ENCODE measurements at places on chromosomes 1 and 21.

DNA sequence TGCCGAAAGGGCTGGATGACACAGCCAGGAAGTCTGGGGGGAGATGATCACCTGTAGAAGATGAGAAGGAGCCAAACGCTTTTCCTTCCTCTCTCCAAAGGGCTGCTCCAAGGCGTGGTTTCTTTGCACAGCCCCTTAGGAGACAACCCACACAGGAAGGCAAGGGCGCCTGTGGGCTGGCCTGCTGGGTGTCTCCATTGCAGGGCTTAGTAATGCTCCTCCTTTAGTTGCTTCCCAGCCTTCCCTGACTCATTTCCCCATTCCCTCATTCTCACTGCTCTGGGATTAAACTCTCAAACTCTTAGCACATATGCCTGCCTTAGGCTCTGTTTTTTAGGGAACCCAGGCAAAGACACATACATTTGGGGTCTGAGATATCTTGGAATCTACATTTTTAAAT, 1.7 kb upstream of the CLCA1 start:
- no peak for DNase-seq

- no peak for DNase-seq
Measured at GRCh38 chr1:183273300-183273699, 87.2 kb downstream of the LAMC2 start.

DNA sequence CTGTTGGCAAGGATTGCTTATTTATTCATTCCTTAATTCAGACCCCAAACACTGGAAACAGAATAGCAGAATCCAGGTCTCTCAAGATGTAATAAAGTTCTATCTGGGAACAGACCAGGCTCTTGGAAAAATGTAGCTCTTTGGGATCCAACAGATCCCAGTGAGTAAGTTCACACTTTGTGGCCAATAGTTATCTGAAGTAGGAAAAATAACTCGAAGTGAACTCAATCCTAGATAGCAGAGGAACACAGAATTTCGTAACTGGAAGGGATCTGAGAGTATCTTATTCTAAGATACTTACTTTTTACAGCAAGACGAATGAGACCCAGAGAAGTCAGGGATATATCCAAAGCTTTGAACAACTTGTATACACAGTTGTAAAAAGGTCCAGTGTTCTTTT, 150.7 kb upstream of the CD34 start:
- DNase-seq, result no peak

DNA sequence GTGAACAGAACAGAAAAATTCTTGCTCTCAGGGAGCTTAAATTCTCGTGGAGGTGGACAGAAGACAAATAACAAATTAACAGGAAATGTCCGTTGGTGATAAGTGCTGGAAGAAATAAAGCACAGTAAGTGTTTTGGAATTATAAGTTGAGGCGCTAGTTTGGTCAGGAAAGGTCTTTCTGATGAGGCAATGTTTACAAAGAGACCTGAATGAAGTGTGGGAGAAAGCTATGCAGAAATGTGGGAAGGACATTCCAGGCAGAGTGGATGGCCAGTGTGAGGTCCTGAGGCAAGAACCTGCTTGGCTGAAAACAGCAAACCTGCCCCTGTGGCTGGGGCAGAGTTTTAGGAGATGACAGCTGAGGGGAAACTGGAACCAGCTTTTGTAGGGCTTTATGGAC, 23.3 kb downstream of the NGF start:
- no peak for DNase-seq

- DNase-seq, result no peak
Measured at GRCh38 chr1:113912594-113913311, 7.6 kb downstream of the DCLRE1B start.

- DNase-seq, result no peak
Measured at GRCh38 chr1:54331091-54331772, 75.0 kb downstream of the SSBP3 start.

DNA sequence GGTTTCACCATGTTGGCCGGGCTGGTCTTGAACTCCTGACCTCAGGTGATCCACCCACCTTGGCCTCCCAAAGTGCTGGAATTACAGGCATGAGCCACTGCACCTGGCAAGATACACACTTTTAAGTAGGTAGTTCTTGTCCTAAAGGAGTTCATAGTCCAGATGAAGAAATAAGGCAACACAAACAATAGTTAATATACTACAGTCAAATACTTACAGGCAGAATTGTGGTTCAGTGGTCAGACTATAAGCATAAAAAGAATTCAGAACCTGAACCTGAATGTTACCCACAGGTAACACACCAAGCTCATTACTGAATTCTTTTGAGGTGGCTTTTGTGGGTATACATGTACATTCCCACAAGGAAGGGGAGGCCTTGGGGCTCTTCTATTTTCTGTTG, 1.8 kb downstream of the SDHB start:
- DNase-seq, result no peak

GRCh38 chr1:159652506-159652905, 61.9 kb downstream of the CRP start:
- no peak for DNase-seq

GRCh38 chr21:43574741-43575472, 84.4 kb downstream of the HSF2BP start:
- no peak for DNase-seq

DNA sequence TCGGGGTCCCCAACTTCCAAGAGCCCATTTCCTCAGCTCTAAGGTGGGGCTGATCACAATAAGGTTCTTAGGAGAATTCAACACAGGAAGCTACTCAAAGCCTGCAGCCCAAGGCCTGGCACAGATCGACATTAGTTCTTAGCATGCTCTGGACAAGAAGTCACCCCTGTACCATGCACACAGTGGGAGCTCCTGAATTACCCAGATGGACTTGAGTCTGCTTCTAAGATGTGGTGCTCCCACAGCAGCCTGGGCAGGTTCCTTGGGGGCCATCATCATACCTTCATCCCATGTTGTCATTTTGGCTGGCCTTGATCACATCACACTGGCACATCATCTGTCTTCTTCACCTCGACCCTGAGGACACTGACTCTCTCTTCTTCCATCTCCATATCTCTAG, 153.3 kb upstream of the VAMP3 start:
- DNase-seq, result no peak

DNA sequence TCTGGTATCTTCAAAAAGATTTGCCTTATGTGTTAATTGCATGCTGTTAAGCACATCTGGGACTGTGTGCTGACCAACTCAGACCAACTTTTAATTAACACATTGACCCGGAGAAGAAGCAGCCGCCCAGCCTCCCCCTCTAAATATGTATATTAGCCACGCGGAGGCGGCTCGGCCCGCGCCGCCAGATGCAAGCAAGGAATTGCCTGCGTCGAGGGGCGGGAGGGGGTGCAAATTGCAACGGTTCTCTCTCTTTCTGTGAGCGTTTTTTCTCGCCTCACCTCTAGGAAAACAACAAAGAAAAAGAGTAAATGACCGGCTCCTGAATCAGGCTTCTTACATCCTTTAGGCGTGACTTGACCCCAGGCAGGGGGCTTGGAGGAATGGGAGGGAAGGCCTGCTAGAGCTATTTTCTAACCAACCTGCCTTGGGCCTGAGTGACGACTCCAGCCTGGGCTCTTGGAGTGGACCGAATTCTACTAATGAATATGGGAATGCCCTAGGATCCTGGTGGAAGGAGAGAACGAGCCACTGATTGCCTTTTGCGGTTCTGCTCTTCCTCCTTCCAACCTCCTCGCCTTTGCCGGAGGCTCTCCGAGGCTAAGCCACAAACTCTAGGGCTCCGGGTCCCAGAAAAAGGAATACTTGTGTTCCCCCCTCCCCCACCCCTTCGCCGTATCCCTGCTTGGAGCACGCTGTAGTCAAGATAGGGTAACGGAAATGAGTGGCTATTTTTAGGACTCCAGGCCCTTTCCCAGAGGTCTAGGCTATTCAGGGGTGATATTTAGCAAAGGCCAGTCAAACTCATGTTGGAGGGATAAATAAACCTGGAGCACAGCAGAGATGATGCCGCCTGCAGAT, 417.0 kb upstream of the ESRRG start:
- no peak for DNase-seq

GRCh38 chr1:2229037-2229864, 1.1 kb downstream of the SKI start:
- peak; percentile 74 for DNase-seq

GRCh38 chr1:108560189-108560873, 431 bp downstream of the EEIG2 start:
- peak; percentile 68 for DNase-seq

GRCh38 chr1:150173141-150173585, 23.4 kb downstream of the PLEKHO1 start:
- no peak for DNase-seq

DNA sequence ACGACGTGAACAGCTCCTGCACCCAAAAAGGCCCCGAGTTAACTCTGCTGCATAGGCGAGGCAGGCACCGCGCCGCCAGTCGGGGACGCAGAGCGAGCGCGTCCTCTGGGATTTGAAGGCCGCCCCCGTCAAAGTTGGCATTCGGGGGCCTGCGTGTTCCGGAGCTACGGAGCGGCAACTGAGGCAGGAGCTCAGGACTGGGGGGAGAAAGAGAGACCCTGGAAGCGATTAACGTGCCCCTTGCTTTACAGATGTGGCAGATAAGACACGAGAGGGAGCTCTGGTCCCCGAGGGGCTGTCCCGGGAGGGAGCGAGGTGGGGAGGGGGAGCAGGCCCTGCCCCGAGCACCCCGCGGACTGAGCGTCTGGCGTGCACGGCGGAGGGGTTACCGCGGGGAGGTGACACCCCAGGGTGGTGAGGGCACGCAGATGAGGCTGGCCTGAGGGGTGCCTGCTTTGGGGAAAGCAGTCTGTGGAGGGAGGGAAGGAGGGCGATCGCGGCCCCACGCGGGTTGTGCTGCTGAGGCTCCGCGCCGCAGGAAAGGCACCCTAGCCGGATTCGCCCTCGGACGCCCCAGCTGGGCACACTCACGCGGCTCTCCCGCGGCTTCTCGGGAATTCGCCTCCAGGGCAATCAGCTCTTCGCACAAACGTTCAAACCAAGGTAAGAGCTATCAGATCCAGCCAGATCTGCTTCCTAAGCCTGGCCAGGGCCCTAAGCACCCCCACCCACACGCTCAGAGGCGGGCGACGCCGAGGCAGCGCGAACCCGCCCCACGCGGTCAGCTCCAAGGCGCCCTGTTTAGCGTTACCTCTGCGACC, 26.5 kb downstream of the ACTA1 start:
- DNase-seq, result no peak

- no peak for DNase-seq
Measured at GRCh38 chr1:81340239-81340638, 460.5 kb upstream of the ADGRL2 start.

DNA sequence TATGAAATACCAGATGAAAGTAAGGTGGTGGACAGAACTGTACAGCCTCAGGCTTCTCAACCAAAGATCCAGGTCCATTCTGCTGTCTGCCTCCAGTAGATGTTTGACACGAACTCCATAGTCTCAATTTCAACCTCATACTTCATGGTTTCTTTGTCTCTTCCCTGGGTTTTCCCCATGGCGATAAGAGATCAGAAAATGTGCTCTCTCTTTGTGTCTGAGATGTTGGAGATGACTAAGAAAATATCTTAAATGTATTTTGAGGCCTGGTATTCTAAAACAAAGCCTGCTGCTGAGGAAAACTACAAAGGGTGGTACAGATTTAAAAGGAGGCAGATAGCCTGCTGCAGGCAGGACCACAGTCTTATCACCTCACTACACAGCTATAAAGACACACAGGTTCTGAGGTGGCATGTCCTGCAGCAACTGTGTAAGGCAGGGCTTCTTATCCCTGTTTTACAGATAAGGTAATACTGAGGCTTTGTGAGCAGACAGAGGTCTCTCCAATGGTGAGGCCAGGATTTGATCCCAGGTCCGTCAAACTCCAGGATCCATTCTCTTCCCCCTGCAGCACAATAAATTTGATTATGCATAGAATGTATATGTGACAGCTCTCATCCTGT, 40.0 kb upstream of the CACNA1E start:
- DNase-seq, result no peak

- DNase-seq, result no peak
Measured at GRCh38 chr21:35646606-35647005, 413.7 kb downstream of the SETD4 start.

DNA sequence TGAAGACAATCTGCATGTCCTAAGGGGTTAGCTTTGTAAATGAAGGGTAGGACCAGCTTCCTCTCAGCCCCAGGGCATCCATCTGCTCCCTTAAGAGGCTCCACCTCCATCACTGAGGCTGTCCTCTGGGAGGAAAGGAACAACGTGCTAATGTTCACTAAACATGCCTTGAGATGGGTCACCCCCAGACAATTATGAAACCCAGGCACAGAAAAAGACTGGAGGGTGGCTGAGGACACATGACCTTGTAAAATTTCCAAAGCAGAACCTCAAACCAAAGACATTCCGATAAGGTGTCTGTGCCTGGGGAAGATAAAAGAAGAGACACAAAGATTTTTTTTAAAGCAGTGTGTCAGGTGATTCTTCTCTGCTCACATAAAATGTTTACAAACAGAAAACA, 37.6 kb upstream of the ZNF124 start:
- no peak for DNase-seq

GRCh38 chr1:31571340-31572295, 4.7 kb upstream of the TINAGL1 start:
- DNase-seq, result no peak
